Stimulated activated CD4-positive, alpha-beta T cell treated with anti-CD3 and anti-CD28 coated beads, Interleukin-2, amount 100 ng/mL, for 24 hours (primary cell): ENCODE measurements at places on chromosomes 2 and 18.
A peak's percentile ranks its signal among the peaks of the same experiment; 100 is the strongest.

DNA sequence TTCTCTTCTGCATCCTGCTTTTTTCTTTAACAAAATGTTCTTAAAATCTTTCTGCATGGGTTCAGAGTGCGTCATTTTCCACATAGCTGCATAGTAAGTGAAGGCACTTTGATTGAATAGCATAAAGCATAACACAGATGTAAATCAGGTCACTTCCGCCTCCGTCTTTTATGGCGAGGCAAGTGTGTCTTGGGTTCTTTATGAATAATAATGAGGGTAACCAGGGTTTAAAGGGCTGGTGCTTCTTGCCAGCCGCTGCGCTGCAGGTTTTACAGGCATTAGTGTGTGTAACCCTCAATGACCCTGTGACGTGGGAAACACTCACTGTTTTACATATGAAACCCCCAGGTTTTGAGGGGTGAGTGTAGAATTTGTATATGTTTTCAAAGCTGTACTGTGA, 164.2 kb downstream of the MYT1L start:
- DNase-seq: no peak

GRCh38 chr2:27756544-27757498, 14.7 kb upstream of the MRPL33 start:
- DNase-seq: no peak

DNA sequence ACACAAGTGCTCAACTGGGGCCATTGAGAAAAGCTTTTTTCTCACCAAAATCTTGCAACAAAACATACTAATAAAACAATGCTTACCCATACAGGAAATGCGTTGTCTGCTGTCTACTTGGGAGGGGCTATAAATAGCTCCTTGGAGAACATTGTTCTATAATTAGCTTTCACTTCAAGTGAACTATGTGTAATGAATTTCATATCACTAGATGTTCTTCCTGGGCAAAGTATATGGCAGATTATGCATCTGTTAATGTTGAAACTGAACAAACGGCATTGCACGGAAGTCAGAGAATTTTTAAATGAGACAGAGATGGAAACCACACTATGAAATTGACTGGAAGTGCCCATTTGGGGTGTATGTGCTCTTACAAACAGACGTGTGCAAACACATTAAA, 6.4 kb upstream of the NPAS2 start:
- no peak for DNase-seq

DNA sequence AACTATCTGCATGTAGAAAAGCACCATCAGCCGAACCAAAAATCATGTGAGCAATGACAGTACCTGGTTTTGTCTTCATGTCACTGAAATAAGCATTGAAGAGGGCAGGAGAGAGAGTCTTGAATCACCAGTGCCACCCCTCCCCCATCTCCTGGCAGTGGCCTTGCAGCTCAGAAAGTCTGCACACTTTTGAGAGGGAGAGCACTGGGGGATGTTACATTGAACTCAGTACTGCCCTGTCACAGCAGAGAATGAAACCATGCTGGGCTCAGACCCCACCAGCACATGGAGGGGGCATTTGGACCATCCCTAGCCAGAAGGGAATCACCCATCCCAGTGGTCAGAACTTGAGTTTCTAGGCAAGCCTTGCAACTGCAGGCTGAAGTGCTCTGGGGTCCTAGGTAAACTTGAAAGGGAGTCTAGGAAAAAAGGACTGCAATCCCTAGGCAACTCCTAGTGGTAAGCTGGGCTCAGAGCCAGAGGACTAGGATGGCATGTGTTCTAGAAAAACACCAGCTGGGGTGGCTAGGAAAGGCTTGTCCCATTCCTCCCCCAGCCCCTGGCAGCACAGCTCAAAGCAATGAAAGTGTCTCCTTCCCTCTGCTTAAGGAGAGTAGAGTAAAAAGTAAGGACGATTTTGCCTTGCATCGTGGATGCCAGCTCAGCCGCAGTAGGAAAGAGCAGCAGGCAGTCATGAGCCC, 259.9 kb upstream of the MYT1L start:
- no peak for DNase-seq

GRCh38 chr2:317501-318424, 29.9 kb upstream of the ALKAL2 start:
- DNase-seq: peak; percentile 20

GRCh38 chr18:43034683-43035500, 80.6 kb downstream of the RIT2 start:
- no peak for DNase-seq

DNA sequence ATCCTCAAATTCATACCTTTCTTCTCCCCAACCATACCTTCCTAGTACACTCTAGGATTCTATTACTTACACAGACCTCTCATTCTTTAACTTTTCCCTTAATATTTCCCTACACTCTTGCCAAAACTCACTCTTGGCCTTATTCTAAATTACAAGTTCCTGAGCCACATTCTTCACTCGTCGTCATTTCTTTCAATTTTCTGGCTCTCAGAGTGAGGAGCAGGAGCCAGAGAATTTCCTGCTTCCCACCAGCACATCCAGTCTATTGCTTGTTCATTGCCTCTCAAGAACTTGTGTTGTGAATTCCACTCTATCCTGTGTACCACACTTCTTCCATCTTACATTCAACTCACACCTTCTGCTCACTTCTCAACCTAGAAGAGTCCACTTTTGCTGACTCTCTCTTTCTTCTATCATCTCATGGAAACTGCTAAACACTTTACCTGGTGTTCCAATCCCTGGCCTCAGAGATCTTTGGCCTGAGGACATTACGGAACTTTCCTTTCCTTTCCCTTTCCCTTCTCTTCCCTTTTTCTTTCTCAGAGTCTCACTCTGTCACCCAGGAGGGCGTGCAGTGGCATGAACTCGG, 171.6 kb downstream of the PLCL1 start:
- DNase-seq: no peak

- DNase-seq: no peak
Measured at GRCh38 chr2:185578322-185578721, 160.3 kb upstream of the FSIP2 start.

DNA sequence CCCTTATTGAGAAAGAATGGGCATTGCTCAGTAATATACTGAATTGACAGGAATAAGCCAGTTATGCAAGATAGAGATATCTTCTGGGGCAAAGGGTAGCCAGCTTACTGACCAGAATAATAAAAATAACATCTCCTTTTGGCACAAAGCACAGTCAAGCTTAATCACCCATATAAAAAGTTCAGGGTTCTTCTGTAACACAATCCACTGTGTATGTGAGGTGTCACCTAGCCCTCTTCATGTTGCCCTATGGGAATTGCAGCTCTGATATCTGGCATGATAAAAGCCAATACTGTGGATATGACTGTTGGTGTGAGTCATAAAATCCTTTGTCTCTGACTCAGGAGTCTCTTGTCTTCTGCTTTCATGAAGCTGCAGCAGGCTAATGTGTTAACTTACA, 90.8 kb downstream of the DSEL start:
- DNase-seq: no peak
